ENCODE measurements at places on chromosomes 2 and 18.
A peak's percentile ranks its signal among the peaks of the same experiment; 100 is the strongest.

GRCh38 chr2:1931003-1931914 lies 186.9 kb upstream of the PXDN start:
- H3K4me1 ChIP-seq, result peaks cover under 1% of the 10 kb centered on the region
- no peak overlapping the region for H3K27ac ChIP-seq
- no peak for DNase-seq

DNA sequence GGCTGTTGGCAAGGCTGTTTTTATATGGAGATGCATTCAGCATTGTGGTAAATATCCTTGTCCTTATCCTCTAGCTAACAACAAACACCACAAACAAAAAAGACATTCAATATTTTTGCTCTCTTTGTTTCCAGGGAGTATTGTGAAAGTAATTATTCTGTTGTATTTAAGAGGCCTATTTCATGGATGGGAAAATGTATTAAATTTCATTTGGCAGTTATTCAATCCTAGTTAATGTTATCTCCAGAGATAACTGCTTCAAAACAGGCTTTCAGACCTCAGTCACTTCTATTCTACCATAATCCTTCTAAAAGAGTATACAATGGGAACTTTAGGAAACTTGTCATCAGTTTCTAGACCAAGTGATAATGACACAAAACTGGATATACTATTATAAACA lies 280.5 kb upstream of the CCDC68 start:
- H3K27me3 ChIP-seq, result no peaks in the 10 kb centered on the region
- no peak overlapping the region for H3K27ac ChIP-seq
- H3K36me3 ChIP-seq, result peaks cover 15% of the 10 kb centered on the region
- no peak for DNase-seq

- H3K4me3 ChIP-seq, result peak overlapping the region; percentile 100
- peaks cover 13% of the 10 kb centered on the region for H3K36me3 ChIP-seq
- H3K27me3 ChIP-seq, result no peaks in the 10 kb centered on the region
Observed at GRCh38 chr2:241313543-241314095, 1.9 kb downstream of the HDLBP start.

DNA sequence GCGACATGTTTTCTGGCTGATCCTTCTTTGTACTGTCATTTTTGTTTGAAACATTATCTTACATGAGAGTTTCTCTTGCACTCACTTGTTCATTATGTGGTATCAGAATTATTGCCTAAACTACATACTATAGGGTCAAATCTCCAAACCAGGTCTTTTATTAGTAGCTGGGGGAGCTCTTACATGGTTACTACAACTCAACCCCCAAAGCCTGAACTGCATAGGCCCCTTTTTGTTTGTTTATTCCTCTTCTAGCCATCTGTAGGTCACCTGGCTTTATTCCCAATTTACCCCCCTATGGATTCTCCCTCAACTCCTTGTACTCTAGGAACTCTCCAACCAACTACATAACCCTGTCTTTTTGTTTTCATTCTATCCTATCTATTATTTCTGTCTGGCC lies 46.7 kb downstream of the PUM2 start:
- no peak for DNase-seq
- H3K36me3 ChIP-seq, result peaks cover 68% of the 10 kb centered on the region
- no peaks in the 10 kb centered on the region for H3K4me1 ChIP-seq

- no peaks in the 10 kb centered on the region for H3K27me3 ChIP-seq
- no peak overlapping the region for H3K27ac ChIP-seq
- no peak for DNase-seq
- H3K36me3 ChIP-seq, result no peaks in the 10 kb centered on the region
- H3K4me3 ChIP-seq, result no peak overlapping the region
- H3K4me1 ChIP-seq, result no peaks in the 10 kb centered on the region
Observed at GRCh38 chr18:43805646-43806194, 528.4 kb upstream of the SYT4 start.

DNA sequence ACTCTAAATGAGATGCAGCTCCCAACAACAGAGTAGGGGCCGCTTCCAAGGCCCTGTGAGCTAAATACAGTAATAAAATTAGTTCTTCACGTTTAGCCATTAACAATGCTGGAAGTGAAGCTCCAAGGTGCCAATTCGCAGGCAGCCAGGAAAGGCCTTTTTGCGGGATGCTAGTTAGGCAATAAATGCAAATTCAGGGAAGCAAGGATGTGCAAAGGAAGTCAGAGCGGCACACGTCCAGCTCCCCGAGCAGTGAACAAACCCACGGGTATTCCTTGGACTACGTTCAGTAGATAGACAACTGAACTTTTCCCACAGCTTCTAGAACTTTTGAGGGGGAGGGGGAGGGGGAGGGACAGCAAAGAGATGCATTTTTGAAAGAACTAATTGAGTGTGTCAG lies 6.9 kb downstream of the ZNF516 start:
- H3K4me1 ChIP-seq, result peaks cover 16% of the 10 kb centered on the region
- H3K4me3 ChIP-seq, result no peak overlapping the region
- DNase-seq, result no peak
- no peak overlapping the region for H3K27ac ChIP-seq
- H3K27me3 ChIP-seq, result no peaks in the 10 kb centered on the region

- no peak for DNase-seq
- no peak overlapping the region for H3K4me3 ChIP-seq
- peaks cover 8% of the 10 kb centered on the region for H3K4me1 ChIP-seq
- H3K27me3 ChIP-seq, result peaks cover 3% of the 10 kb centered on the region
- no peak overlapping the region for H3K27ac ChIP-seq
- H3K36me3 ChIP-seq, result no peaks in the 10 kb centered on the region
Observed at GRCh38 chr2:36352701-36353100, 2.9 kb upstream of the CRIM1 start.

GRCh38 chr2:132678483-132678882 lies 8.5 kb upstream of the LYPD1 start:
- no peaks in the 10 kb centered on the region for H3K27me3 ChIP-seq
- H3K4me3 ChIP-seq, result no peak overlapping the region
- no peaks in the 10 kb centered on the region for H3K36me3 ChIP-seq
- DNase-seq, result no peak

- H3K27me3 ChIP-seq, result no peaks in the 10 kb centered on the region
- H3K4me3 ChIP-seq, result no peak overlapping the region
- no peak overlapping the region for H3K27ac ChIP-seq
- no peak for DNase-seq
- no peaks in the 10 kb centered on the region for H3K36me3 ChIP-seq
- H3K4me1 ChIP-seq, result no peaks in the 10 kb centered on the region
Observed at GRCh38 chr2:134002391-134002790, 251.5 kb upstream of the MGAT5 start.

DNA sequence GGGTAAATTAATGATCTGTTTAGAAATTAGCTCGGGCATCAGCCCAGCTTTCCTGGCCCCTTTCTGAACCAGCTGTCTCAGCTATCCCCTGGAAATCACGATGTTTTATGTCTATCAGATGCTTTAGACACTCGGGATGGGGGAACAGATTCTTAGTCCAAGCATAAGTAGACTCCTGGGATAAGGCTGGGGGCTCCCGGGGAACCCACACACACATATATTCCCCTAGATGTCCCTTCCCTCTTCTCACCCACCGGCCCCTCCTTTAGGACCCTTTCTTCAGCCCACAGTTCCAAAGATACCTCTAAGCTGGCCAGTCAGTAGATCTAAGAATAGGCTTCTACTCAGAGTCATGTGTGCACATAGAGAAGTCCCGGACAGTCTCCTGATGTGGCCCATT lies 151.5 kb upstream of the COPS8 start:
- DNase-seq, result no peak
- H3K4me3 ChIP-seq, result no peak overlapping the region
- H3K36me3 ChIP-seq, result no peaks in the 10 kb centered on the region
- H3K4me1 ChIP-seq, result no peaks in the 10 kb centered on the region
- no peak overlapping the region for H3K27ac ChIP-seq
